CD8-positive, alpha-beta memory T cell (primary cell): ENCODE measurements at places on chromosomes 2 and 18.

DNA sequence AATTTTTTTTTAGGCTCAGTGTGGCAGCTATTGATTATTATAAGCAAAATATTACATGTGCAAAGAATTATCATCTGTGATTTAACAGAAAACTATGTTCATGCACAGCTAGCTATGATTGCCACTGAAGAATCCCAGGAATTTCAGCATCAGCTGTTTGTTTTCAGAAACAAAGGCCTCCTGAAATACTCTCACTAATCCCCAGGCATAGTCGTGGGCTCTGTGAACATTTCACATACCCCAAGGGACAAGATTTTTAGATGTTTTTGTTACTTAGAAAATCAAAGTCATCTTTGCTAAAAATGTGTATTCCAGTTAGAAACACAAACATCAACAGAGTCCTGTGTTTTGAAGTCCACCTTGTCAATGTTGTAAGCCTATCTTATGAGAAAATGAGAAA, 156.1 kb downstream of the MYO1B start:
- DNase-seq = no peak

- DNase-seq = no peak
Observed at GRCh38 chr2:188976545-188977268, 2.5 kb downstream of the COL3A1 start.

- DNase-seq = no peak
Observed at GRCh38 chr18:23291456-23292205, 156.3 kb downstream of the CABLES1 start.

GRCh38 chr18:59582395-59582794, 114.8 kb downstream of the CCBE1 start:
- DNase-seq = no peak

GRCh38 chr2:29995241-29995640, 73.9 kb upstream of the ALK start:
- no peak for DNase-seq

DNA sequence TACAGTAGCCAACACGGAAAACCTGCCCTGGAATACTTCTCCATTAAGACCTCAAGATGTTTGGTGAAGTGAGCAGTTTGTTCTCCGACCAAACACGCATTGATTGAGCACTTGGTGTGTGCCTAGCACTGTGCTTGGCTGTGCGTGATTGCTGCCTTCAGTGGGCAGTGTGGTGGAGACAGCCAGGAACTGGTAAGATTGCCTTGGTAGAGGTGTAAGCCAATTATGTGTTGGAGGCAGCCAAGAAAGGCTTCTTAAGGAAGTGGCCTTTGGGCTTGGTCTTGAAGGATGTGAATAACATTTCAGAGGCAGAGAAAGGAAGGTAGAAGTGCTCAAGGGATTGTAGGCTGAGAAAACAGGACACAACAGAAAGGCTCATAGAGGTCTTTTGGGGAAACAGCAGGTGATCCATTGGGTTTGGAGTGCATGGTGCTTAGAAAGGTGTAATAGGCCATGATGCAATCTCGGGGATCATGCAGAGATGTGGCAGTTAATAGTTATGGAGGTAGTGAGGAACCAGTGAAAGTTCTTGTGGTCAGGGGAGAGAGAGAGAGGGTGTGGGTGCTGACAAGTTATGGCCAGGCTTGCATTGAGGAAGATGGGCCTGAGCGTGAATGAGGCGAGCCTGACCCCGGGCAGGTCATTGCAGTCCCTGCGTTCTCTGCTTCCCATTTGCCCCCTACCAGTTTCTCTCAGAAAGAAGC, 6.3 kb downstream of the B3GNT2 start:
- no peak for DNase-seq

DNA sequence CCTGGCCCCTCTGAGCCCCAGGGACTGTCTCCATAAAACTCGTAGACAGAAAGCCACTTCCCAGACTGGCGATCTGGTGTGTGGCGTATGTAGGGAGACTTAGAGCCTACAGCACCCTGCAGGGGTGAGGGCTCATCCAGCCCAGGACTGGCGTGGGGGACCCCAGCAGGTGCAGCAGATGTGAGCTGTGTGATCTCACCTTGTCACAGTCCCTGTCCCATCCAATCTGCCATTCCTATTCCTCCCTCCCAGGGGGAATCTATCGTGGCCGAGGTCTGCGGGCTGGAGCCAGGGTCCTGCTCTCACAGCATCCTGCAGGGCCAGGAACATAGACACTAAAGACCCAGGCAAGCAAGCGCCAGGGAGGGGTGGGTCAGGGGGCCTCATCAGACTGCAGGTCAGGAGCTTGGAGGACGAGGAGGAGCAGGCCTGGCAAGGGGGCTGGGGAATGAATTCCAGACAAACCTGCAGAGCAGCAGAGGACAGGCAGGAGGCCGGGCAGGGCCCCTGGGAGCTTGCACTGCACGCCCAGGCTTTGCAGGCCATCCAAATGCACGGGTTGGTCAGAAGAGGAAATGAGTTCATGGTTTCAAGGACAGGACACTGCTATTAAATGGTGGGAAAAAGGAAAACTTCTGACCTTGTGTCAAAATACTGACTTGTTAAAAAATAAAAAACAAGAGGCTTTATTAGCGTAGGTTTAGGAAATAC, 32.5 kb downstream of the HS6ST1 start:
- DNase-seq = no peak
